ENCODE measurements at places on chromosomes 2 and 18. TPM values are rescaled to one million over a fixed set of nuclear protein-coding genes. Genes with fewer than 3 reads are reported as not detected.

GRCh38 chr2:150129921-150130575 lies 357.4 kb downstream of the RND3 start:
- H3K4me1 ChIP-seq = peaks cover 5% of the 10 kb centered on the region
- no peak for DNase-seq
- H3K27me3 ChIP-seq = no peaks in the 10 kb centered on the region

CYTIP gene
- not detected for total RNA-seq

DCDC2C gene
- not detected for total RNA-seq

DNA sequence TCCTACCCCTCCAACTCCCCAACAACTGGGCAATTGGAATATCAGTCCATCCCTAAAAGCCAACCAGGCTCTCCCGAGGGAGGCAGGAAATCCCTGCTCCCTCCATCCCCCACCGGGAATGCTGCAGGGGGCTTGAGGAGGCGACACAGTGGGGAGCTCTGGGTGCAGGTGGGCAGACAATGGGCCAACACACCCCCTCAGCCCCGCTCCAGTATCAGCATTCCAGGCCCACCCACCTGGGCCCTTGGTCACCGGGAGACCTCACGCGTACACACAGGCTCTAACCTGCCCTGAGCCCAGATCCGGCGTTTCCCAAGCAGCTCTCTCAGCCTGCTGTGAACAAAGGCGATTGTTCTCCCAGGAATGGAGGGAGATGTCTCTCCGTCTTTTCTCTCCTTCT lies 37.6 kb upstream of the FZD7 start:
- H3K4me3 ChIP-seq = no peak overlapping the region
- H3K27ac ChIP-seq = no peak overlapping the region
- no peak for DNase-seq
- no peaks in the 10 kb centered on the region for H3K4me1 ChIP-seq

- no peak within 1 kb of the TSS for H3K27ac ChIP-seq
- no peaks in the 10 kb centered on the region for H3K36me3 ChIP-seq
- peak; percentile 94 for DNase-seq
Measured at GRCh38 chr2:238239863-238240756, at the start of gene HES6. Gene HES6, minus strand, starts transcription at chr2:238240038. Its CDS starts 133 bp downstream, at chr2:238239905.

DPYSL5 gene
- not detected for total RNA-seq

VIT gene
- not detected for total RNA-seq

RBFA gene
- 22.4 TPM for total RNA-seq

LIMS4 gene
- total RNA-seq = 1.4 TPM

DNA sequence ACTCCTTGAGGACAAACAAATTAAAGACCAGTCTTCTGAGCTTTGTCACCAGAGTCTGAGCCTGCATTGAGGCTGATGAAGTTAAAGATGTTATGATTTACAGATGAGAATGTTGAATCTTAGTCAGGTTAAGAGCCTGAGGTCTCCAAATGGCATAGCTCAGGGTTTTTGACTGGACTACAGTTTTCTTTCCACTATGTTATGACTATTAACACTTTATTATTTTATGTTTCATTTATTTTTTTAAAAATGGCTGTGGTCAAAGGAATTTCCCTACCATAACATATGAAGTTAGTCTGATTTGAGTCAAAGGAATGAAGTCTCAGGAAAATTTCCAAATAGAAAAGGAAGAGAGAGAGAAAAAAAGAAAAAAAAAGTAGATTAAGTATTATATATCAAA lies 39.7 kb upstream of the CWC22 start:
- no peak overlapping the region for H3K27ac ChIP-seq
- no peak overlapping the region for H3K4me3 ChIP-seq
- DNase-seq = no peak
- H3K27me3 ChIP-seq = no peaks in the 10 kb centered on the region
- H3K4me1 ChIP-seq = no peaks in the 10 kb centered on the region
- H3K36me3 ChIP-seq = no peaks in the 10 kb centered on the region

PAX8 gene
- 6.4 TPM for total RNA-seq
